Activated CD4-positive, CD25-positive, alpha-beta regulatory T cell treated with anti-CD3 and anti-CD28 coated beads, Interleukin-2, amount 50 U/mL, for 72 hours (primary cell): ENCODE measurements at places on chromosomes 6 and 20.

GRCh38 chr6:75852721-75853120, 103.7 kb downstream of the MYO6 start:
- DNase-seq, result no peak

GRCh38 chr6:85460921-85461797, 11.3 kb downstream of the NT5E start:
- no peak for DNase-seq

DNA sequence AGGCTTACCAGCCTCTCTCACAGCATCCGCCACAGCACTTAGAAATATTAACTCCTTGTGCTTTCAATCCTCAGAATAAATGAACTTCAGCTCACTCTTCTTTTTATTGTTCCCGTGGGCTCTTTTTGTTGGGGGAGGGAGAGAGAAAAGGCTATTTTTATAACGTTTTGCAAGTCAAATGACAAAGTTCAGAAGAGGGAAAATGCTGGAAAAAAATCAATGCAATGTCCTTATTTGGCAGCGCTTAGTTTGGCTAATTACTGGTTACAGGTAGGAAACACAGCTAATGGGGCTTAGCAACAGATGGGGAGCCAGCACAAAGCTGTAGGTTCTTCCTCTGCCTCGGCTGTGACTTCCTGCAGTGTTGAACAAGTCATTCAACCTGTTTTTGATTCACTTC, 1067.0 kb upstream of the MAP3K7 start:
- DNase-seq, result no peak

GRCh38 chr6:6890400-6890858, 217.3 kb upstream of the RREB1 start:
- DNase-seq, result no peak

GRCh38 chr20:63697357-63697867, 960 bp downstream of the TNFRSF6B start:
- peak; percentile 34 for DNase-seq

- no peak for DNase-seq
Observed at GRCh38 chr6:107342144-107342543, 117.2 kb downstream of the PDSS2 start.

GRCh38 chr6:126657561-126658175, 317.8 kb downstream of the CENPW start:
- DNase-seq, result no peak

DNA sequence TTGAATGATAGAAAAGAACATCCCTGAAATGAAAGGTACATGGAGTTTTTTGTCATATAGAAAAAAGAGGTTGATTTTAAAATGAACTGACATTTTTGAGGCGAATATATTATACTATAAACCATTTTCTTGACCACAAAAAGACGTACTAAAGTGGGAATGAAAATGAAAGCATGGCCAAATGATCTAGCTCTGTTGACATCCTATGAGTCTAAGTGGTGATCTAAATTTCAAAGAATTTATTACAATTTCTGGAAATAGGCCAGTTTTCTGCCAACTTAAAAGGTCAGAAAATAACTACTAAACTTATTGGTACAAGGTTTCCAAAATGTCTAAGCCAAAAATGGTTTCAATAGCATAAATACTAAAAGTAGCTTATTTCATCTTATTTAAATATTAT, 536.8 kb downstream of the EYS start:
- DNase-seq, result no peak

- no peak for DNase-seq
Observed at GRCh38 chr6:10580570-10580969, 59.4 kb downstream of the GCNT2 start.

DNA sequence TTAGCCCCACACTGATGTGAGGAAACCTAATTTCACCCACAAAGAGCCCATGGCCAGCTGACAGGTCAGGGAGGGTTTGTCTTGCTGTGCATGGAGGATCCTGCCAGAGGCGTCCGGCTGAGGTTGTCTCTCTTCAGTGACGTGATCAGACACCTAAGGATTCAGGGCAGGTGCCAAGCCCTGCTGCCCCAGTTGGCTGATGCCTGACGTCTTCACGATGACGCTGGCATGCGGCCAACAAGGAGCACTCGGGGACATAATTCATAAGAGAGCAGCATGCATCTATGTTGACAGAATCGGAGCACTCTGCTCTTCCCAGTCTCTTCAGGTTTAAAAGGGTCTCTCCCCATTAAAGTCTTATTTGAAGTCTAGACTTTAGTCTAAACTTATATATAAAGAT, 47.8 kb downstream of the PSMB1 start:
- no peak for DNase-seq

DNA sequence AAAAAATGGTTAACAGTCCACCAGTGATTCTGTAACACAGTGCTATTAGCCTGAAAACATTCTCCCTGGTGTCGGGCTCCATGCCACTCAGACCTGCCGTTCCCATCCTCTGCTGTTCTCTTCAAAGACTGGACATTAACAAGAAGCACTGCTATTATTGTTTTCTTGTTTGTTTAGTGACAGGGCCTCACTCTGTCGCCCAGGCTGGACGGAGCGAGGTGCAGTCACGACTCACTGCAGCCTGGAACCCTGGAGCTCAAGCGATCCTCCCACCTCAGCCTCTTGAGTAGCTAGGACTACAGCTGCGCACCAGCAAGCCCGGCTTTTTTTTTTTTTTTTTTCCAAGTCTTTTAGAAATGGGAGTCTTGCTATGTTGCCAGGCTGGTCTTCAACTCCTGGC, 9.6 kb downstream of the RMND1 start:
- no peak for DNase-seq

DNA sequence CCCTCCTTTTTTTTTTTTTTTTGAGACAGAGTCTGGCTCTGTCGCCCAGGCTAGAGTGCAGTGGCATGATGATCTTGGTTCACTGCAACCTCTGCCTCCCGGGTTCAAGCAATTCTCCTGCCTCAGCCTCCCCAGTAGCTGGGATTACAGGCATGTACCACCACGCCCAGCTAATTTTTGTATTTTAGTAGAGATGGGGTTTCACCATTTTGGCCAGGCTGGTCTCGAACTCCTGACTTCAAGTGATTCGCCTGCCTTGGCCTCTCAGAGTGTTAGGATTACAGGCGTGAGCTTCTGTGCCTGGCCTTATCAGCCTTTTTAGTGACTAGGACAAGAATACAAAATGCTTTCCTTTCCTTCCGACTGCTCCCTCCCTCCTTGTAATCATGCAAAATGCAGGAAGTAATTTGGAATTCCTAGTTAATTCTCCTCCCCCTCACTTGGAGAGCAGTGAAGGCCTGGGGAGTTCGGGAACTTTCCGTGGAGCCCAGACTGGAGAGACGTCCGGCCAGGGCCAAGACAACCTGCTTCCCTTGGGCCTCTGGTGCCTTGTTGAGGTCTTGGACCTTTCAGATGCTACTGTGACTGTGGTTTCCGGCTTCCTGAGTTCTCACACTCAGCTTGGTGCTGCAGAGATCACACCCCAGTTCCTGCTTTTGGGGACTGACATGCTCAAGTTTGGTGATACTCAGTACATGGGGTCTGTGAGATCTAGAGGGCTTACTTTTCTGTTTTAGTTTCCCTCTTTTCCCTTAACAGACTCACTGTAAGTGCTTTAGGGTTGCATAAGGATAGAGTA, 3.9 kb upstream of the PHF20 start:
- DNase-seq, result peak; percentile 56

GRCh38 chr20:46558511-46558959, 8.1 kb upstream of the OCSTAMP start:
- no peak for DNase-seq

DNA sequence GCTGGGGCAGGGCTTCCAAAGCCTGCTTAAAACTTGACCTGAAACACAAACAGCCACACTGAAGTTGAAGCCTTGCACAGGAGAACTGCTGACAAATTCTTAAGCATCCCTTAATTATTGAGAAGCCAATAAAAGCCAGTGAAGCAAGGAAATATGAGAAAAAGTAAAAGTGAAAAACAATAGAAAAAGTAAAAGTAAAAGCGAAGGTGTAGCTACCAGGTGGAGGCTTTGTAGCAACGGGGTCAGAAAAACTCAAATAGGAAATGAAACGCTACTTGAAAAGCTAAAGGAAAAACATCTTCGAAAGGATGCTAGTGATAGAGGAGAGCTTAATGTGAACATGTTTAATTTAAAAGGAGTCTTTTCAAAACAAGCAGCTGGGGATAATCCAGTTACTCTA, 97.4 kb downstream of the IRF4 start:
- DNase-seq, result no peak

GRCh38 chr6:33417128-33417902, 592 bp downstream of the CUTA start:
- DNase-seq, result no peak

- no peak for DNase-seq
Observed at GRCh38 chr20:47605673-47606413, 104.2 kb downstream of the NCOA3 start.

- DNase-seq, result no peak
Observed at GRCh38 chr6:69784595-69785377, 12.0 kb downstream of the LMBRD1 start.

DNA sequence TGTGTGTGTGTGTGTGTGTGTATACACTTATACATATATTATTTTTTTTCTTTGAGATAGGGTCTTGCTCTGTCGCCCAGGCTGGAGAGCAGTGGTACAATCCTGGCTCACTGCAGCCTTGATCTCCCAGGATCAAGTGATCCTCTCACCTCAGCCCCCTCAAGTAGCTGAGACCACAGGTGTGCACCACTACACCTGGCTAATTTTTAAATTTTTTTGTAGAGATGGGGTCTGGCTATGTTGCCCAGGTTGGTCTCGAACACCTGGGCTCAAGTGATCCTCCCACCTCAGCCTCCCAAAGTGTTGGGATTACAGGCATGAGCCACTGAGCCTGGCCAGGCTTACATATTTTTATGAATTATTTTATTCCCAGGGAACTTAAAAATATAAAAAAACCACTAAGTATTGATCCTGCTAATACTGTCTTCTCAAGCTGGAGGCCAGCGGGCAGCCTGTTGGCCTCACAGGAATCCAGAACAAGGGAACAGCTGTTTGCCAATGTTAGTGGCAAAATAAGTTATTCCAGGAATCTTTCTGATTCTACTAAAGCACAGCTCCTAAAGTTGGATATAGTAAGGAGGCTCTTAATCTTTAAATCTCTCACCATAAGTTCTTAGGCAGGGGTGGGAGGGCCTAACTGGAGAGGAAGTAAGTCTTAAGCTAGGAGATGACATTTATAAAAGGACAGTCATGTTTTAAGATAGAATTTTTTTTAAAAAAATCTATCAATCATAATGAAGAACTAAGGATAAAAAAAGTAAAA, 135.5 kb upstream of the NUP153 start:
- DNase-seq, result no peak

- DNase-seq, result no peak
Observed at GRCh38 chr20:38075161-38075998, 41.8 kb downstream of the RPRD1B start.

GRCh38 chr6:133820208-133820607, 68.7 kb upstream of the TCF21 start:
- DNase-seq, result no peak

DNA sequence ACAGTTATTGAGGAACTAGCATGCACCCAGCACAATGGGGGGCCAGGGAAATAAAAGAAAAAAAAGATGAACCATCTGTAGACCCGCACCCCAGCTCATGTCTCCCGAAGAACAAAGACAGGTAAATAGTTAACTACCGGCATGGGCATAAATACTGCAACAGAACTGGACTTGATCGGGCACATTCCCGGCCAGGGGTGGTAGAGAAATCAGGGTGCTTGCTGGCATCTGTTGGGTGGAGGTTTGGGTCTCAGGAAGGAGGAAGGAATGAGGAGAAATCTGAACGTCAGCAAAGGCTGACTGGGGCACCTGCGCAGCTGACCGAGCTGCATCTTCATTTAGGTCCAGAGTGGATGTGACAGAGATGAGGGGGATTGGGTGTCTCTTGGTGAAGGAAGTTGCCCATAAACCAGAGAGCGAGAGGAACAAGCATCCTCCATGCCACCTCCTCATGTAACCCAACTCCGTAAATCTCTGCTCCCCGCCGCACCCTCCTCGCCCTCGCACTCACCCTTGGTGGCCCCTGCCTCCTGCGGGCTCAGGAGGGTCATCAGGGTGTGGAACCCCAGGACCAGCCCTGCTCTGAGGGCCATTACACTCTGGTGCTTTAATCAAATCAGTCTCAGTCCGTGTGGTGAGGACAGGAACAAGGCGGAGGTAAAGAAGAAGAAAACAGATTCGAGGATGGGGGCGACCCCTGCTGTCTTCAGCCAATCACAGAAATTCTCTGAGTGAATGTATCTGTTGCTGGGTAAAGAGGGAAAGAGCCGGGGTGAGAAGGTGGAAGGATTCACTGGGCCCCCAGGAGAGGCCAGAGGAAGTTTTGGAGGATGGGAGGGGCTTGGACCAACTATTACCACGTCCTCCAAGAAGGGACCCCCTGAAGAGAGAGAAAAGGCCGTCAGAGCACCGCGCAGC, at the start of gene HLA-DOA:
Gene HLA-DOA (minus strand): TSS at position 648 of the 918 bp plus-strand sequence.
- no peak for DNase-seq

GRCh38 chr20:50095476-50096078, 17.4 kb downstream of the UBE2V1 start:
- DNase-seq, result no peak

DNA sequence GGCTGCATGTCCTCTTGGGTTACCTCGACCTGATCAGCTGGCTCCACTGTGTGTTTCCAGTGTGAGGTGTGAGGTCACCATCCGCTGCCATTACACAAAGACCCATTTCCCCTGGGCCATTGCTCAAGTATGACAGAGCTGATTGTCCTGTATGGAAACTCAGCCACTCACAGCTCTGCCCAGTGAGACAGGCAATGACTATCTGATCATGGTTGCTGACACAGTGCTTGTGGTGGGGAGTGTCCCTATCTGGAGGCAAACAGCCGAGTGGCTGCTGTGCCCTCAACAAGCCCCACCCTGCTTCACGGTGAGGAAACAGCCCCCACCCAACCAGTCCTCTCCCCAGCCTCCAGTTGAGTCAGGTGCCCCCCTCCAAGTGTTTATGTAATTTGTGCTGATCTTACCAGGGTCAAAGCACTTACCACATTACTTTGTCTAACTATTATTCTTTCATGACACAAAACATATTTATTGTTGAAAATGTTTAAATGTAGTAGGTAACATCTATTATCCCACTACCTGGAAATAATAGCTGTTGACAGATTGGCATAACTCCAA, 11.7 kb upstream of the MAPK13 start:
- peak; percentile 64 for DNase-seq

DNA sequence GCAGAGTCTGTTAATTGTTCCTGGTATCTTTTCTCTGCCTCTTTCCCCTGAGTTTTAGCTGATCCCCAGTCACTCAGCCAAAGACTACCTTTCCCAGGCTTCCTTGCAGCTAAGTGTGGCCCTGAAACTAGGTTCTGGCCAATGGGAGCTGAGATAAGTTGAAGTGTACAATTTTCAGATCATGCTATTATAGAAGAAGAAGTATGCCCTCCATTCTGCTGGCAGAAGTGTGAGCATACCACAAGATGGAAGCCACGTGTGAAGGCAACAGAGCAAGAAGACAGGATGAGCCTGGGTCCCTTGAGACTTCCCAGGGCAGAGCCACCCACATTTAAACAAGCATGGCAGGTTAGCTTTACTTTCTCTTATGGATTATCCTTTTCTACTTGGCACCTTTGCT, 273.2 kb downstream of the HIVEP2 start:
- DNase-seq, result no peak

DNA sequence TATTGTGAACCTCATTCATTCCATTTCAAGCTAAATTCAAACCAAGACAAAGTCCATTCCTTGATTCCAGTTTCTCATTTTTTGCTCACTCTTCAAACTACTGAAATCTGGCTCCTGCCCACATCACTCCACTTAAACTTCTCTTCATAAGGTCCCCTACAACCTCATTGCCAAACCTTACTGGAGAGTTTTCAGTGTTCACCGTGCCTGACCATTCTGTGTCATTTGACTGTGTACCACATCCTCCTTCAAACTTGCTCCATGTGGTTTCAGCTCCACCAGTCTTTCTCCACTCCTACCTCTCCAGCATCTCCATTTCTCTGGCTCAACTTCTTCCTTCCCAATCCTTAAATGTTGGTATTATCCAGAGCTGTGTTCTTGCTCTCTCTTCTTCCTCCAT, 38.5 kb upstream of the TAB2 start:
- no peak for DNase-seq
